ENCODE measurements at places on chromosomes 4 and X.

DNA sequence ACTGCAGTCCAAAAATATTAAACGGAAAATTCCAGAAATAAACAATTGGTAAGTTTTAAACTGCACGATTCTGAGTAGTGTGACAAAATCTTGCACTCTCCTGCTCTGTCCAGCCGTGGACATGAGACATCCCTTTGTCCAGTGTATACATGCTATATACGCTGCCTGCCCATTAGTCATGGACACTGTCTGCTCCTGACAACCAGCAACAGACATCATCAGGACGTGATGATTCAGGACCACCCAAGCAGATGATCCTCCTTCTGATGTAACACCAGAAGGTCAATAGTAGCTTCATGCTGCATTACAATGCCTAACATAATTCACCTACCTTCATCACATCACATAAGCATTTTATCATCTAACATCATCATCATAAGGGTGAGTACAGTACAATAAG, 36.3 kb downstream of the ATRX start:
- DNase-seq = no peak

DNA sequence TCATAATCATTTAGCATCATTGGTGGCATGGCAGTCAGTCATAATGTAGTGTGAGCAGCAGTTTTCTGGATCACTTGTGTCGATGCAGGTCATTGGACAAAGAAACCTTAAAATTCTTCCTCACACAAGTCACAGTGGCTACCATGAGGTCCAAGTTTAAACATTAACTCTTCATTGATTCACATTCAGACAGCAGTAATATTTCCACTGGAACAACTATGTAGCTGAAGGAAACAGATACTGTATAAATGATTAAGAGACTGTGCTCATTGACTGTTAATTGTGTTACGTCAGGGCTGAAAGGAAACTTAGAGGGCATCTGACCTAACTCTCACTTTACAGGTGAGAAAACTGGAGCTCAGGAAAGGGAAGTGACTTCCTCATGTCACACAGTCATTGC, 261.8 kb downstream of the KLHL13 start:
- no peak for DNase-seq

- DNase-seq = no peak
Observed at GRCh38 chrX:123219916-123220315, 35.8 kb downstream of the GRIA3 start.

GRCh38 chr4:156931267-156931666, 40.3 kb downstream of the PDGFC start:
- DNase-seq = no peak

GRCh38 chr4:34964613-34965012, 1279.7 kb downstream of the ARAP2 start:
- DNase-seq = no peak

GRCh38 chrX:130103605-130104004, 6.7 kb downstream of the ELF4 start:
- no peak for DNase-seq

DNA sequence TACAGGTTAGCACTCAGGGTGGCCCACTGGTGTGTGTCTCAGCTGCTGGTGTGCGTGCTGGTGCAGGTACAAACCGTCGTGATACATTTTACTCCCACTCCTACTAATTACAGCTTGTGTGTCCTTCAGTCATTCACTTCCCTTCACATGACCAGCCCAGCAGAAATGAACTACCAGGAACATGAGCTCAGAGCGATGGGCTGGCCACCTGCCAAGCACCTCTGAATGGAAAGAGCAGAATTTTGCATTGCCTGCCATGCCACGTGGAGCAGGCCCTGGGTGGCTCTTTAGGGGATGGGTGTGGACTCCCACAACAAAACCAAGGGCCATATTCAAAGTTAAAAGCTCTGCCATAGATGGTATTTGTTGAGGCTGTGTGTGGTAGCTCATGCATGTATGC, 58.9 kb upstream of the PGM2 start:
- DNase-seq = no peak

- no peak for DNase-seq
Observed at GRCh38 chr4:23015821-23016220, 323.1 kb downstream of the GBA3 start.

DNA sequence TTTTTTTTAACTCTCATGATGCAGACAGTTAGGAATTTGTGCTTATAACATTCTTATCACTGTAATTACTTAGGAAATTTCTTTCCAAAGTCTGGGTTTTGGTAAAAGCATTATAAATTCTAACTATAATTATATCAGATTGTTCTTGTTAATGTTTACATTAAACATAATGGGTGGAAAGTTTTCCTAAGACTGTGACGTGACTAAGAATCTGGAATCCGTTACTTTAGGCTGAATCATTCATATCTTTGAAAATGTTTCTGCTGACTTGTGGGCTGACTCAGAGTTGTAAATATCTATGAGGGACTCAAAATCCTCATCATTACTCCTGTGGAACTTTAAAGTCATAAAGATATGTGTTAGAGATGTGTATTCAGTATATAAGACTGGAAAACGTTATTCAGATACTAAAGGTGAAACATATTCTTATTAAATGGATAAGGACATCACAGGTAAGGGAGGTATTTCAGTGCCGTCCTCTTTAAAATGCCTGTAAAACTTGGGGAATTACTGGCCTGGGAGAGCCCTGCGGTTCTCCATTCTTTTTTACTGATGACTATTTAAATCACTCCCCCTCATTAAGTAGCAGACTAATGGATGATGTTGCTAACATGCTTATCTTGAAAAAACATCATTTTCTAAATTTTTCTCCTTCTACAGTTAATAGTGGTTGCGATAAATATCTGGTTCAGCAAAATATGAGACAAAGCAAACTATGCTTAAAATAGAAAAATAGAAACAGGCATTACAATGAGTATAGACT, 159.0 kb downstream of the DCLK2 start:
- DNase-seq = no peak

- DNase-seq = peak; percentile 7
Observed at GRCh38 chrX:150547375-150548115, 20.9 kb upstream of the MTM1 start.

- DNase-seq = no peak
Observed at GRCh38 chrX:96764864-96765263, 80.2 kb downstream of the DIAPH2 start.

- DNase-seq = peak; percentile 54
Observed at GRCh38 chrX:15493118-15493962, at the start of gene PIR. PIR (minus strand) TSS chrX:15493333; CDS start chrX:15491257, 2,076 bp downstream.

- DNase-seq = no peak
Observed at GRCh38 chr4:3865986-3866812, 100.0 kb downstream of the ADRA2C start.

DNA sequence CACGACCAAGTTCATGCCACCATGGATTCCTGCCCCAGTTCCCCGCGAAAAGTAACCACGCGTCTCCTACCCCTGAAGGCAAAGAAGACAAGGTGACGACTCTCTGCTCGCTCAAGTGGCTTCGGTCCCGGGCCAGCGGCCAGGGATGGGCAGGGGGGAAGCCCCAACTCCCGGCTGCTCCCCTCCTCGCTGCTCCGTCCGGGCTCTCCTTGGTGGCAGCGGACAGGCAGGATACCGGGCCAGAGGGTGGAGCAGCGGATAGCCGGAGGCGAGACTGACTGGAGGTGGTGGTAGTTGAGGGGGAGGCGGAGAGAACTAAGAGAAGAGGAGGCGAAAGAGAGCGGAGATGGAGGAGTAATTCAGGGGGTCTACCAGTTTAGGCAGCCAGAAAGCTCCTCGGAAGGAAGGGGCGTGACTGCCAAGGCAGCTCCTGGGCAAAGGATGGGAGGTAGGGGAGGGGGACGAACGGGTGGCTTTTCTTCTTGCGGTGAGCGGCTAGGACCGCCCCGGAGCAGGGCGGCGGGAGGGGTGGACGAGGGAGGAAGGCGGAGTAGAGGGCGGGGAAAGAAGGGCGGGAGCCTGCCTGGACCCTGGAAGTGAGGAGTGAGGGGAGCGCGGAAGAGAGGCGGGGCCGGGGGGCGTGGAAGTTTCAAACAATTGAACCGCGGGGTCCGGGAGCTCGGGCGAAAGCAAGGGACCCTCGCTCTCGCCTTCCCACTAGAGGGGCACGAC, at the start of gene AMOT:
Gene AMOT (minus strand): TSS at position 450 of the 732 bp plus-strand sequence. CDS start 17,705 bp downstream, outside the sequence.
- peak; percentile 53 for DNase-seq

GRCh38 chrX:120308558-120308957, 2.7 kb downstream of the TMEM255A start:
- DNase-seq = no peak

DNA sequence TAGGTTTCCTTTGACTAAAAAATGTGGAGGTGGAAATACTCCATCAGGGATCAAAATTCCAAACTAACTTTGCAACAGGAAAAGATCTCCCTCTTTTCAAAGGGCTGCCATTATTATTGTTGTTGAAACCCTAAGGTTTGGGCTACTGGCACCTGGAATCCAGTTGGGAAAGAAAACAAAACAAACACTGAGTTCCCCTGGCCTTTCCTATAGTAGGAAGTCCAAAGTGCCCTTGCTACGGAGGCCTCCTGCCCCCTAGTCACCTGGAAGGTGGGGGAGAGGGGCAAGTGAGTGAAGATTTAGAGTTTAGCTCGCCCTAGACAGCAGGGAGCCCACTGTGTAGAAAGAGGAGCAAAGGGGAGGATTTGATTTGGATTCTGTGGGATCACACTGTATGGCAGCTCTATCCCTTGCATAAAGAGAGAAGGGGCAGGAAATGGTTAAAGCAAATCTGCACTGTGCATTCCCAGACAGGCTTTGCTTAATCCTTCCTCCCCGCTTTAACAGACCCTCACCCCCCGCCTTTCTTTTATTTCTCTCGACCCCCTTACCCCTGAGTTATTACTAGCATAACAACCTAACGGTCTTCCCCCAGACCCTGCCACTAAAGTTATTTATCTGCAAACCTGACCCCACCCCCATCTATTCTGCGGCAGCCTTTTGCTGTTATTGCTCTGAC, 627 bp upstream of the FAT4 start:
- DNase-seq = no peak

DNA sequence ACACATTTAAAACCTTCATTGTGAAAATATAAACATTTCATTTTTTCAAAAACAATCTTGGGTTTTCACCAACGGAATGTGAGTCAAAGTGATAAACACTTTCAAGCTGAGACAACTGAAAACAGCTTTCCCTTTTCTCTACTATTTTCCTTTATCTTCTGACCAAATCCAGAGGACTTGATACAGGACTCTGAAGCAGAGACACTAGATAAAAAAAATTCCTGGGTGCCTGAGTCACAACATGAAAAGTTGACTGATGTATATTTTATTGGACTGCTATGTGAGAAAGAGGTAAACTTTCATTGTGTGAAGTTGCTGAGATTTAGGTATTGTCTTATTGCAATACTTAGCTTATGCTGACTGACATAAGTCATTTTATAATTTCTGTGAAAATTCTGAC, 411.2 kb downstream of the SPOCK3 start:
- no peak for DNase-seq

GRCh38 chr4:76214177-76214675, 602 bp upstream of the SCARB2 start:
- no peak for DNase-seq

GRCh38 chr4:181503687-181504390, 739.4 kb upstream of the TENM3 start:
- DNase-seq = no peak

DNA sequence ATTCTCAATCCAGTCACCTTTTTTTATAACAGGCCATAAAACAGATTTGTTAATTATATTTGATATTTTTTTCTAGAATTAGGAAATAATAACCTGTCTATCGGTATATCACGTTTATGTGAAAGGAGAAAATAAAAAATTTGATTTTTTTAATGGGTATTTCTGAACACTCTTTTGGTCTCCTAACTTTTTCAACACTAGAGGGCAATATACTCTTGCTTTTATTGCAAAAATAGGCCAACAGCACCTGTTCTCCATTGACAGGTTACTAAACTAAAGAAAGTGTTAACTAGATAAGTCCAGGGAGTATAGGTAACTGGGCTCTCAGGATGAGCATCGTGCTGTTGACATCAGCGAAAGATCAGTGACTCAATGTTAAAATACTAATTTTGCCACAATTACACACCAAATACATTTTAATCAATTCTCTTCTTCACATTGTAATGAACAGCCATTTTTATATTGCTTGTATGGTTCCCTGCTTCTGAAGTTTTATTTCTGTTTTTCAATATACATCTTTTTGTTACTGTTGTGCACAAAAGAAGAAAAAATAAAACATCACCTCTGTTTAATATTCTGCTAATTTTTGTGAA, 22.8 kb downstream of the NDST4 start:
- DNase-seq = no peak

DNA sequence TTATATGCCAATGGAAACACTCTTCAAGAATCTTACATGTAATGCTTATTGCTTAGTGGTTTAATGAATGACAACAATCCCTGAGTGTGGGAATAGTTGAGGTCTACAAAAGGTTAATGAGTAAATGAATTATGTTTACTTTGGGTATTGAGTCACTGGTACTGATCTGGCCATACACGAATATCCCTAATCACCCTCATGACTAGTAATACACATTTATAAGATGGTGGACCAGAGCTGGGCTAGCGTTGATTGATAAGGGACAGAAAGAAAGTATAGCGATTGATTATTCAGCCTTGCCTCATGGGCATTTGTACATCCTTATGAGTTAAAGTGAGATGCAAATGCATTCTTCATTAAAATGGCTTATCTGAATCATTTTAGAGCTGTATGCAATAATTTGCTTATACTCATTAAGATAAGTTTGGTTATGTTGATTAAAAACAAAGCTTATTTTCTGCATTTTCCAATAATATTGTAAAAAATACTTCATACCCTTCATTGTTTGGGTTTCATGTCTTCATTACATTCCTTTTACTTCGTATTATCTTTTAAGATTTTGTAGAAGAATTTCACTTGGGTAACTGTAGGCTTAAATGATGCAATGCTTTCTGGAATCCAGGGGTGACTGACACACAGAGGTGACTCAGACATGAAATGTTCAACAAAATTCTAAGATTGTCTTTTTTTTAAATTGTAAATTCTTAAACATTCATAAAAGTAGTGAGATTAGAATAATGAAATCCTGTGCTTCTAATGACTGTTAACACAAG, 47.4 kb downstream of the FGF2 start:
- DNase-seq = no peak

DNA sequence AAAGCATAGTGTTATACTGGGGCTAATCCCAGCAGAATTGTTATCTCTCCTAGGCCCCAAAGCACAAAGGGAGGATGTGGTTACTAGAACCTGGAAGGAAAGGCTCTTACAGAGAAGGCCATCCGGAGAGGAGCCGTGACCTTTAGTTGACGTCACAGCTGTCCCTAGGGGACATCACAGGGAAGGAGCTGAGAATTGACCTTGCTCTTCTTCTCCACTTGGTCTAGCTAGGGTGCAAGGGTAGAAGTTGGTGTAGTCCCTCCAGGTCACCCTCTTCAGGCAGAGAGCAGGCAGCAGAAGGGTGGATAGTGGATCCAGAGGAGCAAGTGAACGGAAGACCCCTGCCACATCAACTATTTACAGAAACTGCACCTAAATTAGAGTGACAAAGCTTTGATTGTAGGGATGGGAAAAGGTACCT, 22.8 kb upstream of the FGF2 start:
- no peak for DNase-seq

- no peak for DNase-seq
Observed at GRCh38 chr4:147860960-147861359, 129.1 kb downstream of the ARHGAP10 start.

GRCh38 chrX:46758956-46759644, at the start of gene SLC9A7:
SLC9A7 (minus strand) TSS chrX:46759118; CDS start chrX:46759029, 89 bp downstream.
- peak; percentile 81 for DNase-seq

- DNase-seq = no peak
Observed at GRCh38 chrX:68461093-68461492, 27.8 kb upstream of the OPHN1 start.

- no peak for DNase-seq
Observed at GRCh38 chr4:90960433-90960832, 833.2 kb downstream of the CCSER1 start.
